ENCODE measurements at places on chromosomes 2 and 18.
A peak's percentile ranks its signal among the peaks of the same experiment; 100 is the strongest.

DNA sequence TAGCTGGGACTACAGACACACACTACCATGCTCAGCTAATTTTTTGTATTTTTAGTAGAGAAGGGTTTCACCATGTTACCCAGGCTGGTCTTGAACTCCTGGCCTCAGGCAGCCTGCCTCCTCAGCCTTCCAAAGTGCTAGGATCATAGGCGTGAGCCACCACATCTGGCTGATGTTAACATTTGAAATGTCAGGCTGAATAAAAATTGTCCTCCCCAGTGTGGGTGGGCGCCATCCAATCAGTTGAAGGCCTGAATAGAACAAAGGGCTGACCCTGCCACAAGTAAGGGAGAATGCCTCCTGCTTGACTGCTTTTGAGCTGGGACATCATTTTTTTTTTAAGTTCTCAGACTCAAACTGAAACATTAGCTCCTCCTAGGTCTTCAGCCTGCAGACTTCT is 21.0 kb upstream of the RHOB start:
- no peak for DNase-seq

DNA sequence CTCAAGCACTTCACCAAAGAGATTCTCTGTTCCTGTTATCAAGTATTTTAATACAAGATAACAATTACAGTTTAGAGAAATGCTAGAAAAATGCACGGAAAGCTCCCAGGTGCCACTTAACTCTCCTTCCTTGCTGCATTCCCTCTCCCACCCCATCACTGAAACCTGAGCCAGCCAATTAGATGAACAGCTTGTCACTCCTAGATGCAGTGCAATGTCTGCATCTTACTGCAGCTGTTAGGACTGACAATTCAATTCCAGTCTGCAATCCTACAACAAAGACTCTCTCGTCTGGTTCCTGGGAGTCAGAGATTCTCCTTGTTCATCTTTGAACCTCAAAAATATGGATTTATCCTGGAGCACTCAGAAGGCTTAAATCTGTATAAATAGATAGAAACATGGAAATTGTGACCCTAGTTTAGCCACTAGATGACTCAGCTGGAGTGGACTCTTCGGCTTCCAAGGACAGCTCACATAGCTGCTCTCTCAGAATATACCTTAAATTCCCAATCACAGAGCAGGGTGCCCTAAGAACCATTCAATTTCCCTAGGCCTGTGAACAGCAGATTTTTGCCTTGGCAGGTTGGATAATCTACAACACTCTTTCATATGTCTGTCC is 311.1 kb downstream of the NRXN1 start:
- DNase-seq: no peak

- DNase-seq: no peak
Measured at GRCh38 chr2:148944536-148944935, 69.5 kb downstream of the KIF5C start.

GRCh38 chr18:44957461-44957860 is 276.8 kb downstream of the SETBP1 start:
- no peak for DNase-seq

- peak; percentile 18 for DNase-seq
Measured at GRCh38 chr18:75915941-75916623, 488.6 kb upstream of the SMIM21 start.

- DNase-seq: no peak
Measured at GRCh38 chr2:98471402-98472131, 26.9 kb downstream of the INPP4A start.

GRCh38 chr2:238698451-238699306 is 149.2 kb upstream of the TWIST2 start:
- DNase-seq: no peak

GRCh38 chr2:141925511-141925910 is 205.3 kb downstream of the LRP1B start:
- DNase-seq: no peak

All from activated T-cell treated with anti-CD3 and anti-CD28 coated beads, Interleukin-2, amount 50 U/mL, for 48 hours (primary cell).